Inflammatory macrophage treated with lipopolysaccharide for 4 hours (primary cell): ENCODE measurements at places on chromosomes 2 and 18.

DNA sequence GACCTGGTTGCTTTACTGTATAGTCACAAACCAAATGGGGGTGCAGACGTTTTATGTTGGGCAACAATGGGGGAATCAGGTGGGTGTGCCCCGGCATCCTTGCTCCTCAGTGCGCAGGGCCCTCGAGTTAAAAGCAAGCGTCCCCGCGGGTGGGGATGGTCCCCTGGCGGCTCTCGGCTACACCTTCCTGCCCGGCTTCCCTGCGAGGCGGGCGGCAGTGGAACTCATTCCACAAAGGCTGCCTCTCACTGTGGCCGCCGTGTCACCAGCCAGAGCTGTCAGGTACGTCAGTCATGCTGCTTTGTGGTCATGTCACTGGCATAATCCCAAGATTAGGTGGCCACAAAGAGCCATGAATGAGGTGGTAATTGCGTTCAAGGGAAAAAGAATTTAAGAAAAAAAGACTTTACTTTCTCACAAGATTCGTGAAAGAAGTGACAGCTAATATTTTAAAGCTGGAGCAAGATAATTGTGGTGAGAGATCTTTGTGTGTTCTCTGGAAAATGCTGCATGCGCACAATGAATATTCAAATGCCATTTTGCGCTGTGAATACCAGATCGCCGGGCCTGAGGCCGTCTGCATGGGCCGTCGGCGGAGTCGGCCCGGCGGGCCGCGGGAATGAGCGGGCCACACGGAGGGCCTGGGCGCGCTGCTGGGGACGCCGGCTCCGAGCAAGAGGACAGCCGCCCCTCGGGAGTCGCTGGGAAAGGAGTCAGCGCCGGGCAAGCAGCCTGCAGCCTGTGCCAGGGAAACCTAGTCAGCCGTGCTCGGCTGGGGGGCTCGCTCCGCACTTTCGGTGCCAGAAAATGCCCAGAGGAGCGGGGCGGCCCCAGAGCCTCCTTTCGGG is 82.3 kb upstream of the LDLRAD4 start:
- peak; percentile 4 for DNase-seq

DNA sequence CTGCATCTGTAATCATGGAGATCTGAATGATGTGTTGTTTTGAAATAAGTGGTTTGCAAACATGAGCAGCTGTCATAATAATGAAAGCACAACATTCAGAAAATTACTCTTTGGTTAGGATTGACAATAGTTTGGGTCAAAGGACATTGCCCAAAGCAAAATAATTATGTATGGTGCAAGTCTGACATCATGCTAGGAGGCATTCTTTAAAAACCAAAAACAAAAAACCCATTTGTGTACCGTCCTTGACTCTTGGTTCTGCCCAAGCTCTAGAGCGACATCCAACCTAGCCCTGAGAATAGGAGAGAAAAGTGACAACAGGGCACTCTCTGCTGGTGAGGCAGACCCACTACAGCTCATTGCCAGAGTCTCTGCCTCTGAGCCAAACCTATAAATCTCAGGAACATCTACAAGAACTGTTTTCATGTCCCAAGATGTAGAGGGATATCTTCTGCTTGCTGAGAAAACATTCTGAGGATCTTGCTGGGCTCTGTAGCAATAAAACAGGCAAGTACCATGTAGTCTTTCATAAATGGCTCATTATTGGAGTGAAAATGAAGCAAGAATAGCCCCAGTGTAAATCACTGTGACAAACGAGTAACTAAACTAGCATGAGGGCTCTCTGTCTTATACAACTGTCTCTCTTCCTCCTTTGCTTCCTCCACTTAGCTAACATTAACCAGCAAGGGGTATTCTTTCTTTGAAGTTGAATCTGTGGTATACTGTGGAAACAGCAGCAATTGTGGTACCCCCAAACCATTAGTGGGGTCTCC is 266.8 kb upstream of the CXCR4 start:
- DNase-seq: peak; percentile 53

- peak; percentile 21 for DNase-seq
These were observed 3.7 kb downstream of the SMC6 start for GRCh38 chr2:17749753-17750438.

GRCh38 chr2:120771111-120771780 is 35.6 kb downstream of the GLI2 start:
- DNase-seq: no peak
